ENCODE measurements at places on chromosomes 16 and 17. TPM values are rescaled to one million over a fixed set of nuclear protein-coding genes. Genes with fewer than 3 reads are reported as not detected.

CNTNAP1 gene
- total RNA-seq = 7.5 TPM

OR3A1 gene
- total RNA-seq = not detected

SMARCD2 gene
- 94.0 TPM for total RNA-seq

KRTAP1-1 gene
- not detected for total RNA-seq

CD300H gene
- not detected for total RNA-seq

All from foreskin keratinocyte (primary cell).